CD4-positive, alpha-beta T cell treated with Interleukin-17A for 4 hours (primary cell): ENCODE measurements at places on chromosomes 1 and 21.

GRCh38 chr1:58447886-58448285 is 98.6 kb downstream of the OMA1 start:
- no peak for DNase-seq

- peak; percentile 59 for DNase-seq
Measured at GRCh38 chr1:223712850-223713474, 623 bp downstream of the CAPN2 start.

DNA sequence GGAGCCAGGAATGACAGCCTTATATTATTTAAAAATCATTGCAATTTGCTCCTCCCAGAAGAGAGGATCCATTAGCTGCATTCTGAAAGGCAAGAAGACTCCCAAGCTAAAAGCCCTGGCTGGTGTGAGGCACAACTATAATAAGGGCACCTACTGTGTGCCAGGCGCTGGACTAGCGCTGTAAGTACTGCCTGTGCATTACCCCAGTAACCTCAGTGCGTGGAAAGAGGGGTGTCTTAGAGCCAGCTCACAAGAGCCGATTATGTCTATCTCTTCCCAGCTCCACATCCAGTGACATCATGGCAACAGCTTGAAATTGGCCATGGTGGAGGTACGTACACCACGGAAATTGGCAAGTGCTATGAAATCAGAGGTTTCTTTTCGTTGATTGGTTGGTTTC is 141.7 kb upstream of the IRF2BP2 start:
- DNase-seq: no peak

DNA sequence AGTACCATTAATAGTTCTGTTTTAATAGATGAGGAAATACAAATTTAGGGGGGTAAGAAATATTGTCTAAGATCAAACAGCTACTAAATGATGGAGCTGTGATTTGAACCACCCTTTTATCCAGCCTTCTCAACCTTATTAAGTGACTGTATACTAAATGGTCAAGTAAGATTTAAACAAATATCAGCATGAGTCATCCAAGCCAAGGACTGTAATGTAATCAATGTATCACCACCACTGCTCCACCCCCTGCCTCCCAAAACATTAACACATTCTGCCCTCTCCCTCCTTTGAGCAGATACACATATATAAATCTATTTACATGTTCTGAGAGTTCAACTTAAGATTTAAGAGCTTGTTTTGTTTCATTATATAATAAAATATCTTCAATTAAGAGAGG is 58.9 kb downstream of the LRRC40 start:
- DNase-seq: no peak

DNA sequence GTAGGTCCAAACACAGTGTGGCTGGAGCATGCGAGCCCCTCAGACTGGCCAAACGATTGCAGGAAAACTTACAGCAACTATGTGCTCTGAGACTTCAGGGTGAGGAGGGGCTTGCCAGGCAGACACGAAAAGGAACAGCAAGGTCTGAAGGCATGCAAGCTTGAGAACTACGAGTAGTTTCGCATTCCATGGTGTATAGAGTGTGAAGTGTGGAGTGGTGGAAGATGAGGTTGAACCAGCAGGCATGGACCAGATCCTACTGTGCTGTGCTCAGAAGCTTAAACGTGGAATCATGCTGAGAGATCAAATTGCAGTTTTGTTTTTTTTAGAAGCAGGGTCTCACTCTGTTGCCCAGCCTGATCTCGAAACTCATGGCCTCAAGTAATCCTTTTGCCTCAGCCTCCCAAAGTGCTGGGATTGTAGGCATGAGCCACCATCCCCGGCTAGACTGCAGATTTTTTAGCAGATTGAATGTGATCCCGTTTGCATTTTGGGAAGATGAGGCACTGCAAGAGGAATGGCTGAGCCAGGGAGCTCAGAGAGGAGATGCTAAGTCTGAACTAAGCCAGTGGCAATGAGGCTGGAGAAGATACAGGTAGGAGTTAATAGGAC is 5.1 kb upstream of the TFAP2E start:
- DNase-seq: no peak

DNA sequence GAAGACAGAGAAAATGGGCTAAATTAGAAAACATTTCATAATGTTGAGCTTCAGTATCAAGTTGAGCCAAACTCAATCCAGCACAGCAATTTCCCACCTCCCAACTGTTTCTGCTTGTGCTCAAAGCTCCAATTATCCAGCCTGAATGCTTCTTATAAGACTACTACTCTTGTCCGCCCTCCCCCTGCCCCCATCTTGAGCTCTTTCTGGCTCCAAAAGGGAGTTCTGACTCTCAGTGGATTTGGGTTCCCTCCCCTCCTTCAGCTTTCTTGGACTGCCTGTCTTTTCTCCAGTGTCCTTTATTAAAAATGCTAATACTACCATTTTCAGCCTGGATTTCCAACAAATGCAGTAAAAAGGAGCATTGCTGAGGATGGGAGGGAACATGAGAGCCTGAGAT is 174.8 kb downstream of the ASTN1 start:
- DNase-seq: no peak

- no peak for DNase-seq
Measured at GRCh38 chr1:59013276-59013927, 229.6 kb upstream of the JUN start.

- no peak for DNase-seq
Measured at GRCh38 chr1:111903871-111904449, 85.5 kb downstream of the KCND3 start.

- no peak for DNase-seq
Measured at GRCh38 chr1:177423090-177423489, 252.3 kb downstream of the BRINP2 start.

GRCh38 chr1:114558544-114558943 is 22.9 kb downstream of the BCAS2 start:
- no peak for DNase-seq

DNA sequence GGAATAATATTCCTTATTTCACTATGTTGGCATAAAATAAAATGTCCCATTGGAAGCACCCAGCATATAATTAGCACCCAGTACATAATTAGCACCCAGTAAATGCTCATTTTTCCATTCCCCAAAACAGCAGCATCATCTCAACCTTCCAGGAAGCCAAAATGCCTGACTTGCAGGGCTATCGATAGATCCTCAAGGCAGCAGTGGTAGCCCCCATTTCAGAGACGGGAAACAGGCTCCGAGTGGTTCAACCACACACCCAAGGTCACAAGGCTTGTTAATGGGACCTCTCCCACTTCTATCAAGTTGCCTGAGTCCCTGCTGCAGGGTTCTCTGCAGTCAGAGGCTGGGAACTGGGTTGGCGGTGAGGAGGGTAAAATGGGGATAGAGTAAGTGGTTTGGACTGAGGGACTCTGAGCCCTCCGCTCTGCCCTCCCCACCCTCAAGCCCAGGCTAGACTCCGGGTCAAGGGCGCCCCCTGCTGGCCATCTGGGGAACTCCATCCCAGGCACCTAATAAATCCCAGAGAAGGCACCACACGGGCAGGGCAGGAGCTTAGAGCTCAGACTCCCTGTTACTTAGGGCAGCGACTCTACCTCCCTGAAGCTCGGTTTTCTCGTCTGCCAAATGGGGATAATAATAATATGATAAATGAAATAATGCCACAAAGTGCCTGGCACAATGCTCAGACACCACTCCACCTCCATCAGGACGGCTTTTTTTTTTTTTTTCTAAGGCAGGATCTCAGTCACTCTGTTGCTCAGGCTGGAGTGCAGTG is 21.9 kb upstream of the LAPTM5 start:
- peak; percentile 93 for DNase-seq

DNA sequence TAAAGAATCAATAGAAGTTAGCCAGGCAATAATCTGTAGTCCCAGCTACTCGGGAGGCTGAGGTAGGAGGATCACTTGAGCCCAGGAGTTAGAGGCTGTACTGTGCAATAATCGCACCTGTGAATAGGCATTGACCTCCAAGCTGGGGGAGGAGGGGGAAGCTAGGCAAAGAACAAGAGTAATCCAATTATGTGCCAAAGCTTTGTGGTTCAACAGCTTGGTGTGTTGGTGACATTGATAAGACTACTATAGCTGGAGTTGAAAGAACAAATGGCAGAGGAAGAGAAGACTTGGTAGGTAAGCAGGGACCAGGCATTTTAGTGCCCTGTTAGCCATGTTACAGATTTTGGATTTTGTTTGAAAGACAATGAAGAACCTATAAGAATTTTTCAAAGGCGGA is 2.1 kb upstream of the TMCO2 start:
- DNase-seq: no peak
